WTC11 (cell line): ENCODE measurements at places on chromosomes 12 and 14. TPM values are rescaled to one million over a fixed set of nuclear protein-coding genes. Genes with fewer than 3 reads are reported as not detected.

DNA sequence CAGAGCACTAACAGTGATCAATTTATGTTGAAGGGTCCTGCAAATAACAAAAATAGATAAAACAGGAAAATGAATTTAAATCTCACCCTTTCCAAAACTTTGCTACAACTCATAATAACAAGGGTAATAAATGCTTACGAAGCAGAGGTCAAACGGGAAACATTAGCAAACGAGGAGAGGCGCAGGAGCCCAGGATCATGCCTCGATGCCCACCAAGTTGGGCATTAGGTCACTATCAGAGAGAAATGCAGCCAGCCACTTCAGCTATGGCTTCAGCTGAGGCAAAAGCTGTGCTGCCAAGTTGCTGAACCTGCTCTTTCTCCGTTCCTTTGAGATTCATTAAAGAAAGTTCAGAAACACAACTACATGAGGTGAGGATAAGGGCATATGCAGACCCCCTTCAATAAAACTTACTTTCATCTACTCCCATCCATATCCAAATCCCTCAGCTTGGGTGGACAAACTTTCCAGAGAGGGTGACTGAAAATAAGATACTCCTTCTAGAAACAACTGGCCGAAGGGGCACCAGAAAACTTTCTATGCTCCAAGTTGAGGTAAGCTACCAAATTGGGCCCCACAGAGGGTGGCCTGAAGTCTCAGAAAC is 7.9 kb downstream of the NKX2-1 start:
- DNase-seq, result no peak

LRTM2 gene
- 0.30 to 0.66 TPM (median 0.34 TPM) in 3 replicates for total RNA-seq

- DNase-seq, result no peak
These were observed 157.5 kb downstream of the TMTC3 start for GRCh38 chr12:88299567-88300101.

GRIP1 gene
- 16.7 to 29.0 TPM (median 22.5 TPM) in 3 replicates for total RNA-seq

GRCh38 chr14:100887728-100888335 is 15.7 kb downstream of the RTL1 start:
- no peak for DNase-seq

GRCh38 chr12:65014504-65015271 is 106.4 kb downstream of the WIF1 start:
- DNase-seq, result no peak

DNA sequence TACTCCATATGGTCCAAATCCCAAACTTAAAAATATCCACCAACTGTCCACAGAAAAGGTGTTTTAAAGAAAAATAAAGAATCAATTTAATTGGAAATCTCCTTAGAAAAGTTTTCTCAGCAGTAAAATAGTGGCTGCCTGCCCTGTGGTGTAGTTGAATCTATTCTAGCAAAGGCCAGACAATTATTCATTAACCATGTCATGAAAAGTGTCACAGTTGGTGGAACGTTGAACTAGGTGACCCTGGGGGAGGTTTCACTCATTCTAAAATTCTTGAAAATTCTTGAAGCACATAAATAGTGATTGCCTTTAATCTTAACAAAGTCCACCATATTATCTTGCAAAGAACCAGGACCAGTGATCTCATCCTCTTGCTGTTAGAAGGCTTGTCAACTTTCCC is 78.4 kb upstream of the GZMB start:
- DNase-seq, result no peak

DNA sequence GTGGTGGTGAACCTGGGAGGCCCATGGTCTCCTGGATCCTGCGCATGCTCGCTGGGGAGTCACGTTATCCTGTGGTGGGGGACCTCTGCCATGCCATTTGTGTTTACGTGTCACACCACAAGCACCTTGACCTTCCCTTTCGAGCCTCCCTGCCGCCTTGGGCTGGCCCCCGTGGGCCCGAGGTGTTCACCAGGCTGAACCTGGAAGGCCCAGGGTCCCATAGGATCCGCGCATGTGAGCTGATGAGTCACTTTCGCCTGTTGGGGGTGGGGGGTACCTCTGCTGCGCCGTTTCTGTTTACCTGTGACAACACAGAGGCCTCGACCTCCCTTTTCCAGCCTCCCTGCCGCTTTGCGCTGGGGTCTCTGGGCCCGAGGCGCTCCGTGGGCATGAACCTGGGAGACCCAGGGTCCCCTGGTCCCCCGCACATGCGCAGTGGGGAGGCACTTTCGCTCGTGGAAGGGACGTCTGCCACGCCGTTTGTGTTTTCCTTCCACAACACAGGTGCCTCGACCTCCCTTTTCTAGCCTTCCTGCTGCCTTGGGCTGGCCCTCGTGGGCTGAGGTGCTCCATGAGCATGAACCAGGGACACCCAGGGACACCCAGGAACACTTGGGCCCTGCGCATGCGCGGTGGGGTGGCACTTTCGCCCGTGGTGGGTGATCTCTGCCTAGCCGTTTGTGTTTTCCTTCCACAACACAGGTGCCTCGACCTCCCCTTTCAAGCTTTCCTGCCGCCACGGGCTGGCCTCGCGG is 334.1 kb downstream of the ALG10 start:
- no peak for DNase-seq

DNA sequence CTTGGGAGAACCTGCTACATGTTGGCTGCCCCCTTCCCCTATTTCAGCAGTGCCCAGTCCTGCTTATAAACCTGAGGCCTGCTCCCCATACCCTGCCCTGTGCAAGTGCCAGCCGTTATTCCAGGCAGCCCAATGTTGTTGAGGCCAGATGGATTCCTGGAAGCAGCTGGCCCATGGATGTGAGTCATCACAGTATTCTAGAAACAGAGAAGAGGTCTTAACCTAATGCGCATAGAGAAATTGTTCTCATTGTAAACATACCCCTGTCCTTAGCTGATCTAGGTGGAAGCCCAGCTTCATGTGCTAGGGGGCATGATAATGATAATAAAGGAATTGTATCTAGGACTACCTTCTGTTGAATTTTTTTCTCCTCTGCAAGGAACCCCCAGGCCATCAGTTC is 69.7 kb downstream of the TSPAN11 start:
- no peak for DNase-seq

CLEC9A gene
- not detected in 3 replicates for total RNA-seq

HSPB8 gene
- total RNA-seq, result 6.7 to 7.6 TPM (median 7.6 TPM) in 3 replicates

DNA sequence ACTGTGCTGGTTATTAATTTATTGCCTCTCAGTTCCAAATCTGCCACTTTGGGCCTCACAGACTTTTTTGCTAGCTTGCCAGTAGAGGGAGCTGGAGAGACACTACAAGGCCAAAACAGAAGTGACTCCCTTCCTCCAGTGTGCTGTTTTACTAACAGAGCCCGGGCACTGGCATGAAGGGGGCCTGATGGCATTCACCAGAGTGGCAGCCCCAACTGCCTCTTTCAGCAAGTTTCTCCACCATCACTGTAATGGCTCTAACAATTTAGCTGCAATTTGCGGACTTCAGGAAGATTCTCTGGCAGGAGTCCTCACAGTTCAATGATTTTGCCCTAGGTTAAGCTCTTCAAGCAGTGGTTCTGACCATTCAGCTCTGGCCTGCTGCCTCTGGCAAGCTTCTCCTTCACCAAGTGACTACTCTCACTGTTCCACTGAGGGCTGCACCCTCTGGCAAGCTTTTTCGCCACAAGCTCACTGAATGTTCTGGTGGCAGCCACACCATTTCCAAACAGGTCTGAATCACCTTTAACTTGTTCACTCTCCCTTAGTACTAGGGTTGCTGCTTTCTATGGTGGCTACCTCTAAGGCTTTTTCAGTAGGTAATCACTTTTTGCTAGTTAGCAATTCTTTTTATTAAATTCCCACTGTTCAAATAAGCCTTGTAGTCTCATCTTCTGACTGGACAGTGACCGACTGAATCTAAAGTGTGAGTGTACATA is 104.9 kb downstream of the ZC3H14 start:
- DNase-seq, result peak; percentile 38

DNAH10 gene
- total RNA-seq, result 0.07 to 0.11 TPM (median 0.09 TPM) in 3 replicates

DNA sequence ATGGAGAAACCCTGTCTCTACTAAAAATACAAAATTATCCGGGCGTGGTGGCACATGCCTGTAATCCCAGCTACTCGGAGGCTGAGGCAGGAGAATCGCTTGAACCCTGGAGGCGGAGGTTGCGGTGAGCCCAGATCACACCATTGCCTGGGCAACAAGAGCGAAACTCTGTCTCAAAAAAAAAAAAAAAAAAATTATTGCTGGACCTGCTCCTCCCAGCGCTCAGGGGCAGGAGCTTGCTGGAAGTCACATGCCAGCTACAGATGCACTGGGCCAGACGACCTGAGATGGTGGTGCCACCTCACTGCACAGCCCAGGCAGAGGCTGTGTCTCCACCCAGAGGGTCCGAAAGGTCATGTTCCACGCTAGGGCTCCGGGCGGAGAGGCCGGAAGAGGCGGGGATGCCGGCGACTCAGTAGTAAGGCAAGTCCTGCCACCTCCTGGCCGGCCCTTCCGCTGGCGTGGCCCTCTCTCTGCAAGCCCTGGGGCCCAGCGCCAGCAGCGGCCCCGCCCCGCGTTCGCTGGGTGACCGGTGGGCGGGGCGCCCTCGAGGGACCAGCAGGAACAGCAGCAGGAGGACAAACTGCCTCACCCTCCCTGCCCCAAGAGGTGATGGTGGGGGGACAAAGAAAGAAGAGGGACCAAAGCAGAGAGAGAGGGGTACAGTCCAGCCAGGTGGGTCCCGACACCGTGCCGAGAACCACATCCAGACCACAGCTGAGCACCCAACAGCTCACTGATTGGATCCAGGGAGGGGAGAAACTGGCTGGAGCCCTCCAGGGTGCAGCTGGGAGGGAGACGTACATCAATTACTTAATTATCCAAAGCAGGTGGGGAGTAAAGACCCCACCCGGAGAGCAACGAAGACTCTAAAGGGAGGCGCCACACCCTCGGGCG is 3.6 kb upstream of the RHOF start:
- peak; percentile 87 for DNase-seq
